Natural killer cell treated with Interleukin-12 subunit alpha and Interleukin-12 subunit beta and Interleukin-15 and Interleukin-18, amount 100 ng/mL, for 72 hours (primary cell): ENCODE measurements at places on chromosomes 13 and 19. TPM values are rescaled to one million over a fixed set of nuclear protein-coding genes. Genes with fewer than 3 reads are reported as not detected.

DNA sequence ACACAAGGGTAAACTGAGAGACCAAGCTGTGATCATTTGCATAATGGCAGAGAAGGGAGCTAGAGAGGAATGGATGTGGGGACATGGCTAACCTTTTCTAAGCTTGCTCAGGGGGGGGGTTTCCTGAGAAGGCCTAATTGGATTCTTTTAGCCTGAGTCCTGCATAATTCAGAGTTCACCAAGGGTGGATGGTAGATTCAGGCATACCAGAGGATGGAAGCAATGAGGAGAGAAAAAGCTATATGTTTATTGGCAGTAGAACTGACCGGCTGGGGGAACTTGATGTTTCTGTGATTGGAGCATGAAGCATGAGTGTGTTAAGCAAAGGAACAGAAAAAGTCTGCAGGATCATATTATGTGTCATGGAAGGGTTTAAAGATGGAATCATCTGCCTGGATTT is 65.9 kb upstream of the KLF12 start:
- no peaks in the 10 kb centered on the region for H3K36me3 ChIP-seq
- no peak overlapping the region for H3K4me3 ChIP-seq
- no peaks in the 10 kb centered on the region for H3K4me1 ChIP-seq

- DNase-seq = no peak
- H3K4me1 ChIP-seq = no peaks in the 10 kb centered on the region
- peaks cover 4% of the 10 kb centered on the region for H3K36me3 ChIP-seq
- H3K27me3 ChIP-seq = peaks cover 15% of the 10 kb centered on the region
- H3K27ac ChIP-seq = no peak overlapping the region
Observed at GRCh38 chr13:94157705-94158218, 321.7 kb downstream of the DCT start.

The ZNF729 gene
- total RNA-seq = not detected

DNA sequence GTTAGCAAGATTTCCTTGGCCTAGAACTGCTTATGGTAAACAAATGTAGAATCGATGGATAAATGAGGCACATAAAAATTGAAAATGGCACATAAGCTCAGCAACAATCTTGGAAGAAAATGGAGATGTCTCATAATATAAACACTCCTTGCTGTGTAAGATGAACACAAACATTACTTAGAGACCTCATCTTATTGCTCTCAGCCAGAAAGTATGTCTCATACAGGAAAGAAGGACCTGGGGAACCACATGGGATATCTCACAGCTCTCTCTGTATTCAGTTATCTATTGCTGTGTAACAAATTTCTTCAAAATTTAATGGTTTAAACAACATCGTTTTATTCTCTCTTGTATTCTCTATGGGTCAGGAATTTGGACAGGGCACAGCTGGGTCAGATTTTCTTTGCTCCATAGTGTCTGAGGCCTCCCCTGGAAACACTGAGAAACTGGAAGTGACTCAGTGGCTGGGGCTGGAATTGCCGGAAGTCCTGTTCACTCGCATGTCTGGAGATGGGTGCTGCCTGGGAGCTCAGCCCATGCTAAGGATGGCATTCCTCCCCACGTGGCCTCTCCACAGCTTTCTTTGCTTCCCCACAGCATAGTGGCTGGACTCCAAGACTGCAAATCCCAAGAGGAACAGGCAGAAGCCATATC is 105.1 kb downstream of the NUFIP1 start:
- no peaks in the 10 kb centered on the region for H3K4me1 ChIP-seq
- no peak overlapping the region for H3K27ac ChIP-seq
- H3K4me3 ChIP-seq = no peak overlapping the region
- DNase-seq = no peak
- H3K27me3 ChIP-seq = no peaks in the 10 kb centered on the region
- H3K36me3 ChIP-seq = no peaks in the 10 kb centered on the region

DNA sequence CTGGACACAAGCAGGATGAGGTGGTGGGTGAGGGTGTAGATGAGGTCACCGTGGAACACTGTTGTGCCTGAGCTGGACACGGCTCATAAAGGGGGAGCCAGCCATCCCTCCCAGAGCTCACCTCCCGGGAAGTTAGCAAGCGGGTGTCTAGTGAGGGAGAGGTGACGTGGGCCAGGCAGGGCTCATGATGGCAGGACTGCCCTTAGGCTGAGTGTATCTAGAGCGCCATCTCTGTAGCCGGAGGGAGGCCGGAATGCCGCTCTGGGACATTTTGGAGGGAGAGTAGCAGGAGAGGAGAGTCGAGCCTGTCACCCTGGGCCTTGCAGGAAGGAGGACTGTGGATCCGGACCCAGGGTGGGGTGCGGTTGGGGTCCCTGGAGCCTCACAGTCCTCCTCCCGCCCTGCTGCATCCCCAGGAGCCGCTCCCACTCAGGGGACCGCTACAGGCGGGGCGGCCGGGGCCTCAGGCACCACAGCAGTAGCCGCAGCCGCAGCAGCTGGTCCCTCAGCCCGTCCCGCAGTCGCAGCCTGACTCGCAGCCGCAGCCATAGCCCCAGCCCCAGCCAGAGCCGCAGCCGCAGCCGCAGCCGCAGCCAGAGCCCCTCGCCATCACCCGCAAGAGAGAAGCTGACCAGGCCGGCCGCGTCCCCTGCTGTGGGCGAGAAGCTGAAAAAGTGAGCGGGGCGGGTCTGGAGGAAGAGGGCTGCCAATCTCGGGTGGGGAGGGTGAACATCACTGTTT is 9.2 kb downstream of the ZNF296 start:
- H3K4me1 ChIP-seq = peaks cover 2% of the 10 kb centered on the region
- H3K36me3 ChIP-seq = no peaks in the 10 kb centered on the region
- H3K27me3 ChIP-seq = no peaks in the 10 kb centered on the region
- H3K27ac ChIP-seq = no peak overlapping the region
